ENCODE measurements at places on chromosomes 1 and 21.

- peak; percentile 96 for DNase-seq
Measured at GRCh38 chr1:182604175-182605164, at the start of gene RGS16. Gene RGS16, minus strand, starts transcription at chr1:182604389. Its CDS starts 130 bp downstream, at chr1:182604259.

GRCh38 chr1:76727520-76727919 is 139.8 kb upstream of the ST6GALNAC5 start:
- no peak for DNase-seq

- DNase-seq, result no peak
Measured at GRCh38 chr1:228164561-228165371, 838 bp upstream of the IBA57 start.

DNA sequence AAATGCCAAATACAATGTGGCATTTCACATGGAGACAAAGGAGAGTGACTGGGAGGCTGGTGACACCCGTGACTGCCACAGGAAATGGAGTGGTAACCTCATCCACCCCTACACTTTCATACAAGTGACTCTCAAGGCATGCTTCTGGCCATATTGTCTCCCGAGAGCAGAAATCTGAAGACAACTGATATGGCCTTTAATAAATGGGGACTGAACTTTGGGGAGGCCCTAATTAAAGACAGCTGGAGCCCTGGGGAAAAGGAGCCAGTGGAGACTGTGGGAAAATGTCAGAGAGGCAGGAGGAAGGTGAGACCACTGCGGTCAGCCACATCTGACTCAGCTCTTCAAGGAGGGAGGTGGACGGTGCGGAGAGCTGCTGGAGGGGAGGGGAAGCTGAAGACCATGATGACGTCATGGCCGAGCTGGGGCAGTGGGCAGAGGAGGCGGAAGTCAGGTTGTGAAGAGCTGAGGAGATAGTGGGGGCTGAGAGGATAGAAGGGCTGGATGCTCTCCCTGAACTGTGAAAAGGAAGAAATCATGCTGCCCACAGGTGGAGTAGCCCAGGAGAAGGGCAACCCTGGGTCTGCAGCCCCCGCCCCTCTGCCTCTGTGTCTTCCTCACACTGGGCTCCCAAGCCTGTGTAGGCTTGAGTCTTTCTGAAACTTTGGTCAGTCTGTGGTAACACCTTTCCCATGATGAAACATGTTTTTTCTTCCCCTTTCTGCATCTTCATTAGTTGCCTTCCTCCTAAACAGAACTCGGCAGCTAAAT is 14.0 kb upstream of the NCF2 start:
- no peak for DNase-seq

- DNase-seq, result no peak
Measured at GRCh38 chr1:155064832-155065429, 1.4 kb downstream of the EFNA4 start.

GRCh38 chr1:74593887-74594866 is 79.4 kb downstream of the ERICH3 start:
- no peak for DNase-seq
